ENCODE measurements at places on chromosomes 2 and 18.

- DNase-seq, result no peak
Observed at GRCh38 chr2:190763901-190764514, 115.1 kb downstream of the NAB1 start.

DNA sequence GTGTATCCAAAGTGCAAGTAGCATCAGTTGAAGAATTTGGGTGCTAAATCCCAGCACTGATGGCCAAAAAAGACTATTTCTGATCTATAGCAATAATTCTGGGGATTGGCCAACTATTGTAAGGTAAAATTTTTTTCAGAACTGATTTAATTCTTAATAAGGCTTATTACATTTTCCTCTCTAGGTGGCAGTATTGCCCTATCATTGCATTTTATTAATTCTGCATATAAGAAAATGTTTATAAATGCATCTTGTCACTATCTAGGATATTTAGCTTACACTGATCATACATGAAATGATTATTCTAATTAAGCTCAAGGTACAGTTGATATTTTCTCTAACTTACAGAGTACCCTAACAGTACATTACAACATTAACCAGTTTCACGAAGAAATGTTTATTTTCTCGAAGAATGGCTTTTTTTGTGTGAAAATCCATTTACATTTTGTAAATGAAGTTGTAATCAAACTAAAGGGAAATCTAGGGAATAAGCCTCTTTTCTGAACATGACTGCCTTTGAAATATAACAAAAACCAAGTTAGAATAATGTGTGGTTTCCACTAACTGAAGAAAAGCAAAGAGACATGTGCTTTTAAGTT lies 11.0 kb downstream of the TTN start:
- no peak for DNase-seq

- peak; percentile 1 for DNase-seq
Observed at GRCh38 chr2:156110890-156111289, 221.6 kb downstream of the NR4A2 start.

- DNase-seq, result no peak
Observed at GRCh38 chr2:61443342-61444041, 27.4 kb downstream of the USP34 start.

DNA sequence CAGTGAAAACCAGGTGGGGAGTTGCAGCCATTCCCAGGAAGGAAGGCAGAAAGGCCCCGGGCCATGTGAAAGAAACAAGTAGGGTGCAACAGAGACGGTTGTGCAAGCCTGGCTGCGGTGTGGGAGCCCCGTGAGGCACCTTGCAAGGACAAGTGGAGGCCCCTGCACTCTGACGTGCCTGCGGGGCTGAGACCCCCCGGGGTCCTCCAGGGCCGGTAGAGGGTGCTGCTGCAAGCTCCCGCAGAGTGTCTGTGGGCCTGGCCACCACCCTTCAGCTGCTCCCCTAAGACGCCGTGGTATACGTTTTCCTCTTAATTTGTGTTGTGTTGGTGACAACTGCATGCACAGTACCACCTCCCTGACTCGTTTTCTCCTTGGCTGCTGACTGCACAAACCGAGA lies 27.4 kb upstream of the MC5R start:
- DNase-seq, result no peak

DNA sequence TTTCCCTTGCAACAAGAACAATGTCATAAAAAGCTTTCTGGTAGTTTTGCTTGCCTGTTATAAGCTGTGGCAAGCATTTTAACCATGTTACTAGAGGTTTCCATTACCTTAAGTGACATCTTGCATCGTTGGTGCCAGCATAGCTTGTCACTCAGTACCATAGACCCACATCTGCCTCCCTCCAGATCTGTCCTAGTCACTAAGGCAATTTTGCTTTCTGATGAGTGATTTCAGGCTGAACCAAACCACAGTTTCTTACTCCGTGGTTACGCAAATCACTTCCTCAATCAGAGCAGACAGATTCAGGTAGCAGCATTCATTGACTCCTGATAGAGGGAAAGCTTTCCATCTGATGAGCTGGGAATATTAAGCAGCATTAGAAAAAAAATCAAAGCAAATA lies 1057.5 kb upstream of the FAM98A start:
- DNase-seq, result no peak

DNA sequence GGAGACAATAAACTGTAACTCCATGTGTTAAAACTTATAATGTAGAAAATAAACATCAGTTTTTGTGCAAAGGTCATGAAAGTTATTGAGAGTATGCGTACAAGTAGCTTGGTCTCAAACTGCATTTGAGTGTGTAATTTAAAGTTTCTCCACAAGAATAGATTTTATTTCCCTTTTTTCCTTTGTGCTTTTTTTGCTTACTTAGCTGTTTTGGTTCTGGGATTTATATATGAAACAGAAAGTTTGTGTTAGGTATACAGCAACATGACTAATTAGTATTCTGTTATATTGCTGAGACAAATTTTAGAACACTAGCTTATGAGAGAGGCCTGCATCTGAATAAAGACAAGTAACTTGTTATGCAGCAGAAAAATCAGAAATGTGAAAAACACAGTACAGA lies 67.5 kb downstream of the GTF2A1L start:
- DNase-seq, result no peak

- no peak for DNase-seq
Observed at GRCh38 chr2:152432206-152432653, 97.3 kb downstream of the FMNL2 start.

DNA sequence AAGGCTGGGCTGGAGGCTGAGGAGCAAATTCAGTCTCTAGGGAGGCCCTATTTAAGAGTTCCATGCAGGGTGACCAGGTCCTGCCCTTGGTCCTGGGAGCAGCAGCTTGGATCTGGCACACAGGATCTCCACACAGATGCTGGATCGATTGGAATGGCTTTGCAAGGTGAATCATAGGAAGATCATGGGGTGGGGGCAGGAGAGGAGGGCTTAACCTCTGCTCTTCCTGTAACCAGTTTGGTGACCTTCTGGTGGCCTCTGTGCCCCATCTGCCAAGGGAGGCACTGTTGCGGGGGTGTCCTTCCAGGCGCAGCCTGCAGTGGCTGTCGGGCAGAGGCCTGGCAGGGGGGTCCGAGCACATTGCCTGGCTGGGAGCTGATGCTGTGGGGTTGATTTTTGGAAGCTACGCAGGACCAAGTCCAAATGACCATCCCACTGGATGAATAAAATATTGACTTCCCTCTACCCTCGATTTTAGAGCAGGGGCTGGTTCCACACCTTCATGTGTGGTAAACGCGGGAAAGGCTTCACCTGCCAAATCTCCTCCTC lies 79.7 kb downstream of the EDAR start:
- DNase-seq, result no peak

DNA sequence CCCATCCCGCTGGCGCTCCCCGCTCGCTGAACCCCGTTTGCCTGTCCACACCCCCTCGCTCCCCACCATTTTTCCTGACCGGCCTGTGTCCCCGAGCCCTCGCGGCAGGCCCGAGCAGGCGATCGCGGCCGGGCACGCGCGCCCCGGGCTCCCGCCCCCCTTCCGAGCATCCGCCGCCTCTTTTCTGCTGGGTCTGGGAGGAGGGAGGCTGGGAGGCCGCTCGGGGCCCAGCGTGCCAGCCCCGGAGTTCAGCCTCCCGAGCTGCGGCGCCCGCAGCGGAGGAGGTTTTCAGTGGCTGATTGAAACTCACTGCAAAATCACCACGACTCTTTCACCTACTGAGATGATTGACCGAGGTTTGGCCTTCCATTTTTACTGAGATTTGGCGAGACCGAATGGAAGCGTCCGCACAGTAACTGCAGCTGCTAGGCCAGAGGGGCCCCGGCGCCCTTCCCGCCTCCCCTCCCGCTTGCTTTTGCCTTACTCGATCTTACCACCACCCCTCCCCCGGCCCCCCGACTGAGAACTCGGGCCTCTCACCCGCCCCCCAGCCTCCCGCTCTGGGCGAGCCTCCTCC lies 4.8 kb downstream of the SOX11 start:
- no peak for DNase-seq
